Endothelial cell (in vitro differentiated cells): ENCODE measurements at places on chromosomes 3 and 15.

DNA sequence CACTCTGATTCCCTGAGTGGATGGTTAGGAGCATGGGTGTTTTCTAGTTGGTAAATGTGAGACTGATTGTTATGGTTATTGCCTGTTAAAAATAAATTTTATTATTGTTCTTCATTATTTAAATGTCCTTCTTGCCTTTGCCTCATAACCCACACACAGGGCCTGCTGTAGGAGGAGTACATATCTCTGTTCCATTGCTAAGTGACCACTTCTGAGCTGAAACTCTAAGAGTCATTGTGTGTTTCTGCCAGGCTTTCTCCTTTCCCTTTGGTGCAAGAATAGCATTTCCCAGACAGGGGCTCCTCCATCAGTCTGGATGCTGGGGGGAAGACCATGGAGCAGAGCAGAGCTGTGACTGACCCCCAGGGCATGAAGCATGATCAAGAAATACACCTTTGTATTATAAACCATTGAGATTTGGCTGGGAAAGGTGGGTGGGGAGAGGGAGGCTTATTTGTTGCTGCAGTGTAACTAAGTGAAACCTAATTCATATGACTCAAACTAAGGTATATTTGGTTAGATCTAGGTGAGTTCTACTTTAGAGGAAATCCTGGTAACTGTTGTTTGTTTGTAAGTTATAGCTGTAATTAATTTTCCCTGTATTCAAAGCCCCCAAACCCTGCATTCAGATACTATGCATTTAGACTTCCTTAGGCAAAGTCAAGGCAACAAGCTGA lies 137.4 kb downstream of the TGFBR2 start:
- DNase-seq: no peak

GRCh38 chr3:131778526-131778925 lies 256.3 kb downstream of the CPNE4 start:
- no peak for DNase-seq

DNA sequence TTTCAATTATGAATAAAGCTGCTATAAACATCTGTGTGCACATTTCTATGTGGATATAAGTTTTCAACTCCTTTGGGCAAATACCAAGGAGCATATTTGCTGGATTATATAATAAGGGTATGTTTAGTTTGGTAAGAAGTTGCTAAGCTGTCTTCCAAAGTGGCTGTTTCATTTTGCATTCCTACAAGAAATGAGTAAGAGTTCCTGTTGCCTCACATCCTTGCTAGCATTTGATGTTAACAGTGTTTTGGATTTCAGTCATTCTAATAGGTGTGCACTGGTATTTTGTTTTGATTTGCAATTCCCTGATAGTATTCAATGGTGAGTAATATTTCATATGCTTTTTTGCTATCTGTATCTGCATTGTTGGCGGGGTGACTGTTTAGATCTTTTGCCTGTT lies 120.7 kb upstream of the MDFIC2 start:
- DNase-seq: no peak

- no peak for DNase-seq
Measured at GRCh38 chr3:125232401-125232800, 19.9 kb upstream of the SLC12A8 start.

DNA sequence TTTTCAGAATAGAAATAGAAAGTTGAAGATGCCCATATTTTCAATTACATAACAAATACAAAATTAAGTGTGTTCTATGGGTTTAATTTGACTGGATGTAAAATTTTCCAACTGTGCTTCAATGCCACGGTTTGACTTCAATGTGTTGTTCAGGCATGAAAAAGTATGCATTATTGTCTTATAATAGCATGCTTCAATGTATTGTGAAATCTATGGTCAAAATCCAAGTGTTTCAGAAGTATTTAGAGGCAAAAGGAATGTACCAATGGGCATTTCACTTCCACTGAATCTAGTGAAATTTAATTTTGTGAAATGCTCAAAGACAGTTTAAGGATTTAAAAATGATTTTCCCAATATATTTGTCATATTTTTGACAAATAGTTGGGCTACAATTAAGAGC lies 16.0 kb downstream of the NEK10 start:
- no peak for DNase-seq

- no peak for DNase-seq
Measured at GRCh38 chr3:2099028-2099671, 484 bp downstream of the CNTN4 start.

DNA sequence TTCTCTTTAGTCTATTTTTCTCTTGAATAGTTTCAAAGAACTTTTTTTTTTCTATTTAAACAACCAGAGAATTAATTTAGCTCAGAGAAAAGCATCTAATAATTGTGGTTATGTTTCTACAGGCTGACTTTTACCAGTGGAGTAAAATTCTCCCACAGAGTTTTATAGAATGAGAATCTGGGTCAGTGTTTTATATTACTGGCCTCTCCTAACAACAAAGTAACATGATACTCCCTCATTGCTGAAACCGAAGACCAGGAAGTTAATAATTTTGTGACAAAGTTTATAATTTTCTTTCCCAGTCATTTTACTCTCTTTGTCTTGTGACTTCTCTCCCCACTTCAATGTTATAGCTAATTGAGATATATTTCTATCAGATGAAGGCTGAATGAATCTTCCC lies 946.9 kb downstream of the EPHA3 start:
- DNase-seq: no peak

DNA sequence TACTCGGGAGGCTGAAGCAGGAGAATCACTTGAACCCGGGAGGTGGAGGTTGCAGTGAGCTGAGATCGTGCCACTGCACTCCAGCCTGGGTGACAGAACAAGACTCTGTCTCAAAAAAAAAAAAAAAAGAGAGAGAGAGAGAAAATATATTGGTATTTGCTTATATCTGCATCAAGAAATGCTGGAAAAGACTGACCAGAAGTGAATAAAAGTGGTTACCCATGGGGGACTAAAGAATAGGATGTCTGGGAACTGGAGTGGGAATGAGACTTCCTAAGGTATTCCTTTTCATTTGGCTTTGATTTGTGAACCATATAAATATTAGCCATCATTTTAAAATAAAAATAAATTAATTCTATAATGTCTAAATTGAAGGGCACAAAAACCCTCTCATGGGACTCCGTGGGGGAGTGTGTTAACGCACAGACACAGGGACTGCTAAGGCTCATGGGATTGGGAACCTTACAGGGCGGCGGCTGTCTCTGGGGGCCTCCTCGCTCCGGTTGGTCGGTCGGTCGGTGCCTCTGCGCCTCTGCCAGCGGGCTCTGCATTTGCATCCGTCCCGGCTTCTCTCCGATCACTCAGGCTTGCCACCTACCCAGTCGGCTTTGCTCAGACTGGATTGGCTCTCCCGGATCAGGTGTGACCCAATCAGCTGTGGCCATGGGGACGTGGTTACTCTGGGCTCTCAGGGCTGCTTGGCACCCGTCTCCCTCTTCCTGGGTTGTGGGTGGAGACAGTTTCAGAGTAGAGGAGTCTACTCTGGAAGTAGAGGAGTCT lies 12.7 kb upstream of the TSPAN3 start:
- DNase-seq: peak; percentile 23

DNA sequence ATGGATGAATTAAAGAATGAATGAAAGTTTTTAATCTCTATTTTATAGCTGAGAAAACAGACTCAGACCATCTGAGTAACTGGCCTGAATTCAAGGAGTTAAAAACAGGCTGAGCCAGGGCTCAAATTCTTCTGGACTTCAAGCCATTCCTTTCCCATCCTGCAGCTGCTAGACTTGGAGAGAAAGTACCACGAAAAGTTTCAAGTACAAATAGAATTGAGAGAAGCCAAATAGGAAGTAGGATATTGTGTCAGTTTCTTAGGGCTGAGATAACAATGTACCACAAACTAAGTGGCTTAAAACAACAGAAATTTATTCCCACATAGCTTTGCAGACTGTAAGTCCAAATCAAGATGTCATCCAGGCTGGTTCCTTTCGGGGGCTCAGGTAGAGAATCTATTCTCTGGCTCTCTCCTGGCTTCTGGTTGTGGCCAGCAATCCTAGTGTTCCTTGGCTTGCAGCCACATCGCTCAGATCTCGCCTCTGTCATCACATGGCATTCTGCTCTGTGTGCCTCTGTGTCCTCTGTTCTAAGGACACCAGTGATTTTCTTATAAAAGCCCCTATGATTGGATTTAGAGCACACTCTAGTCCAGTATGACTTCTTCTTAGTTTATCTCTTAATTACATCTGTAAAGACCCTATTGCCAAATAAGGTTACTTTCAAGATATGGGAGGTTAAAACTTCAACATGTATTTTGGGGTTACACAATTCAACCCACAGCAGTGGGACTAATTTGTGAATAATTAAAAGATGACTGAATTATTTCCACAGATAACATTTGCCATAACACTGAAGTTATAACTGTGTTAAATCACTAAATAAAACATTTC lies 25.7 kb upstream of the GOLIM4 start:
- DNase-seq: no peak

GRCh38 chr15:35256551-35256950 lies 171.5 kb upstream of the NANOGP8 start:
- no peak for DNase-seq

- DNase-seq: no peak
Measured at GRCh38 chr3:188950832-188951489, 220.8 kb upstream of the TPRG1 start.

- no peak for DNase-seq
Measured at GRCh38 chr15:95836536-95836935, 494.0 kb upstream of the NR2F2 start.

GRCh38 chr3:186953011-186953487 lies 22.7 kb downstream of the ST6GAL1 start:
- no peak for DNase-seq

GRCh38 chr3:46926447-46926846 lies 48.9 kb downstream of the PTH1R start:
- DNase-seq: no peak

GRCh38 chr3:30623351-30623750 lies 16.9 kb downstream of the TGFBR2 start:
- no peak for DNase-seq

- DNase-seq: no peak
Measured at GRCh38 chr15:92901995-92902394, 1.9 kb downstream of the CHD2 start.

- no peak for DNase-seq
Measured at GRCh38 chr3:105304487-105304886, 62.2 kb upstream of the ALCAM start.
